Left cardiac atrium (tissue), 4 donors: ENCODE measurements at places on chromosomes 2 and 18. TPM values are rescaled to one million over a fixed set of nuclear protein-coding genes. Genes with fewer than 3 reads are reported as not detected.

The RSAD2 gene
- total RNA-seq: 8.0 TPM

The GNLY gene
- 0.52 TPM for total RNA-seq

The DRC1 gene
- total RNA-seq: not detected

The DHRS9 gene
- 76.9 TPM for total RNA-seq

The NEUROD1 gene
- not detected for total RNA-seq

The RTP5 gene
- total RNA-seq: not detected

The LBX2 gene
- total RNA-seq: 1.0 TPM

The UGT1A10 gene
- total RNA-seq: not detected

The HOXD10 gene
- not detected for total RNA-seq

The COLEC12 gene
- 25.1 TPM for total RNA-seq

The CHST9 gene
- 1.0 TPM for total RNA-seq

The EMILIN1 gene
- total RNA-seq: 41.1 TPM
